ENCODE measurements at places on chromosomes 16 and 17.

GRCh38 chr17:10195090-10195805 lies 3.2 kb downstream of the GAS7 start:
- no peak for DNase-seq

GRCh38 chr17:47989700-47990099 lies 18.8 kb downstream of the CDK5RAP3 start:
- no peak for DNase-seq

- no peak for DNase-seq
Measured at GRCh38 chr17:81727324-81728031, 15.4 kb downstream of the SLC25A10 start.

DNA sequence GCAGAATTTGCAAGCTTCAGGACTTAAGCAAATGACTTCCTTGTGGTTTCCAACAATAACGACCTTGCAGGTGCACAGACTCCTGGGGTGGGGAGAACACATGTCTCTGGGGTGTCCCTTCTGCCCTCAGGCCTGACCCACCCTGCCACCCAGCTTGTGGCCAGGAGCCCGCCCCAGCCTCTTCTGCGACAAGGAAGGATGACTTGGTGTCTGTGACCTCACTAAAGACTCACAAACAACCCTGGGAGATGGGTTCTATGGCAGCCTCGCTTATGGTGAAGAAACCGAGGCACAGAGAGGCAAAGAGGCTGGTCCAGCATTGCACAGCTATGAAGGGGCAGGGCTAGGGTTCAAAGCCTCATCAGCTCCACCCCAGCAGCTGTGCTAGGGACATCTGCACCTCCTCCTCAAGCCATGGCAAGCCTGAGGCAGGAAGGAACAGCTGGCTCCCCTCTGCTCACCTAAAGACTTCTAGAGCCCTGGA lies 2.6 kb downstream of the ATP2A3 start:
- DNase-seq = no peak
